CD4-positive, CD25-positive, alpha-beta regulatory T cell (primary cell): ENCODE measurements at places on chromosomes 12 and 14.

DNA sequence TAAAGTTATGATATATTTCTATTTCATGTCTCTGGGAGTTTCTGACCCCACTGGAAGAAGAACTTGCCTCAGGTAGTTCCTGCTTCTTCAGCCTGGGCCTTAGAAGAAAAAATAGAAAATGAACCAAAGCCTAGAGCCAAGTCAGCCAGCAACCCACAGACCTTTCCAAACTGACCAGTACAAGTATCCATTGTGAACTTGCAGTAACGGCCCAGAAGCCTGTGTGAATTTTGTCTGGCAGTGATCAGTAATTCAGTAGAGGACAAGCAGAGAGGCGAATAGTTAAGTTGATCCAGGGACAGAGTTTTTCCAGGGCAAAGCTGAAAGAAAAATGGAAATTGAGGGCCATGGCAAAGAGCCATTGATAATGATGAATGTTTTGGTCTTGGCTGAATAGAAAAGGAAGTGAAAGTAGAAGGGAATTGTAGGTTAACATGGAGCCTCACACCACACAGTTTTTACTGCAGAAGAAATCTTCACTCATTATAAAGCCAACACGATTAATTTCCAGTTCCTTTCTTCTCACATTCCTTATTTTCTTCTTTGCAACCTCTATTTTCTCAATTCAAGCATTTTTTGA is 311.8 kb downstream of the BTG1 start:
- no peak for DNase-seq

DNA sequence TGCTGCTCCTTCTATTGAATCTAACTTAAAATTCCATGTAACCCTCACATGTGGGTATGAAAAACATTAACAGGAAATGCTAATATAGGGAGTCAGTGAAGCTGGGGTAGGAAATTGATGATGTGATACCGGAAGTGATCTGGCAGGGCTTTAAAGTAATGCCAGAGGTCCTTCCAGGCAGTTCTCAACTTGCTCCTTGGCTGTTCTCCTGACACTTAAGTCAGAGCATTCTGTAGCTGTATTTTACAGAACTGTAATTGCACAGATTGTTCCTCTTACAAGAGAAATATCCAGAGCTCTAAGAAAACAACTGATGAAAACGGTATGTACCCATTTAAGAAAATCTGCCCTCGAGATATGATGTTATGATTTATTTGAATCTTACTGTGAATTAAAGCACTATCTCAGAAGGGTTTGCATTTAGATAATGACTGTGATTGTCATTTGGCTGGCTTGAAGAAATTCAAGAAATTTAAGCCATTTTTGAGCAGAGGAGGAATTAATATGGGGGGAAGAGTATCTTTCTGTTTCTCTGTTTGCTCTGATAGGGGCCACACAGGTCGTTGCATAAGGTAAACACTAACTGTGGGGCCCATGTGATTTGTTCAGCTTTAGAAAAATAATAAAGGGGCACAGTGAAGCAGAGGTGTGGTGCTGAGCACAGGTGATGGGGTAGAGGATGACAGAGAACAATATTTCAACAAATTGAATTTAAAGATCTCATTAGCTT is 88.4 kb downstream of the BBS10 start:
- DNase-seq = no peak

DNA sequence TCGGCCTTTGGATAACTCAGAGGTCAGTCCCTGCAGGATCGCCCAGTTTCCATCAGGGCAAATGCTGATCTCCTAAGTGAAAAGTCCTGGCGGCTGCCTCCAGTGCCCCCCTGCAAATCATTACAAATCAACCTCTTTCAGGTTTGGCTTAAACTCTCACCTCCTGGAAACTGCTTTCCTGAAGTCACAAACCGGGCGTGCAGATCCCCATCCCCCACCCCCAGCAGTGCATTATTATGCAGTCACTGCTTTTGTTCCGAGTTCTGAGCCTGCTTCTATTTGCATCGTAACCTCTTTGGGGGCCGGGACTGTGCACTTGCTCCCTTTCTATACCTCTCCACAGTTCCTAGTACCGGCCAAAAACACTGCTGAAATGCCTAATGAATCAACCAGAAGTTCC is at the start of gene USP44:
USP44 (minus strand) TSS at position 172 of the 400 bp plus-strand sequence. CDS start 17,220 bp downstream, outside the sequence.
- no peak for DNase-seq

DNA sequence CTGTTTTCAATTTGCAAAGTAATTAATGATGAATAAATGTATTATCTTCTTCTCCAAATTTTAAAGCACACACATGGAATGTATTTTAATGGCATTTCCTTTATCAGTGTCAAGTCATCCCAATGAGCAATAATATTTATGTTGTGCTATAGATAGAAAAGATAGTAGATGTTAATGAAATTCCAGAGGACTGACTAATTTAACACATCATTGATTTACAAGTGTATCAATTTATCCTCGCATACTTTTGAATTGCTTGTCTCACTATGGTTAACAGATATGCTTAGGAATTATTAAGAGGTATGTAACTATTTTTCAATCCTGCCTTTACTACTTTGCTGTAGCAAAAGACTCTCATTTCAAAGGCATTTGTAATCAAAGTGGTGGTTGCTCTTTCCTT is 842.9 kb downstream of the SLC6A15 start:
- no peak for DNase-seq

GRCh38 chr12:50505675-50506530 is 1.1 kb downstream of the DIP2B start:
- DNase-seq = no peak

DNA sequence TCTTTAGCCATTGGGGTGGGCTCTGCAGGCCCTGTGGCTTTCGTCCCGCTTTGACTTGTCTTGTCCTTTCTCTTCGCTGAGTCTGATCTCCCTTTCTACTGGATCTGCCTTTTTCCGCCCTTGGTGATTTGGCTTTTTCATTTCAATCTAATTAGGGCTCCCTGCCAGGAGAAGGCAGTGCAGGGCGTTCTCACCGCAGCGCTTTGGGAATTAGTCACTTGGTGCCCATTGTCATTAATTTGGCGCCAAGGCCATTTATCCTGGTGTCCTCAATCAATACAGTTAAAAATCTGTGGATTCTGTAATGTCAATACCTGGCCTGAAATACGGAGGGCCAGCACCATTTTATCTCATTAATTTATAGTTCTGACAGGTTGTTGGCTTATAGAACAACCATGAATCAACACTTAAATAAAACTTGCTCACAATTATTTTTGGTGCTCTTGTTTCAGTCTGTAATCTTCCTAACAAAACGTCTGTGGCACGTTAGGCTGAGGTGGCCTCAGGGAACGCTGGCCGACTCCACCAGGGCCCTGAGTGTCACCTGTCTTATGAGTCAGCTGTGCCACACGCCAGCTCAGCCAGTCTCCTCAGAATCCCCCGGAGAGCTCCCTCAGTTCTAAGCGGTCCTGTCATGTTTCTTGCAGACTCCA is 115.7 kb downstream of the BEGAIN start:
- DNase-seq = no peak

GRCh38 chr14:84806622-84807021 is 723.3 kb upstream of the FLRT2 start:
- DNase-seq = no peak

DNA sequence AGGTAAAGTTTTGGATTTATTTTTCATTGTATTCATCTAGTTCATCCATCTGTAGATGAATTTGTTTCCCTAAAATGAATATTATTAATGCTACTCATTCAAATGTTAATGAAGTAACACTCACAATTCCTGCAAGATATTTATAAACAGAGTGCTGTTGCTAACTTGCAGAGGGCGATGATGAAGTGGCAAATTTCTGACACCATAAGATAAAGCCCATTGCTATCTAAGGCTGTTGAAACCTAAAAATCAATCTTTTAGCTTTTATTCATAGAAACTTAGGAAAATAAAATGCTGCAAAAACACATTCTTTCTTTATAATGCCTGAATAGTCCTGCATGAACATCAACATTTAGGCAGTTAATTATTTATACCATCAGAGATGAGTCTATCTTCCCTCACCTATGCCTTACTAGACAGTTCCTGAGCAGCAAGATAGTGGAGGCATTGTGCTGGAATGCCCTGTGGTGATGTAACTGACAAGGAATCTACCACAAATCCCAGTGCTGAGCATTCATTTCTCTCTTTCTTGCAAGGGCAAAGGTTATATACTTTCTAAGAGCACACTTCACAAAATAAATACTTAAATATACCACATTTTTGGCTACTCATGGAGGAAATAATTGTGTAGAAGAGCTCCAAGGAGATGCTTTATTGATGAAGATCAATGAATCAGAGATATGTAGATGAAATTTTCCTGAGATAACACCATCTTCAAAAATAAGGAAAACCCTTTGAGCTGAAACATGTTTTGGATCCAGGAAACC is 57.6 kb downstream of the LMNTD1 start:
- DNase-seq = no peak
